ENCODE measurements at places on chromosomes 12 and 14. TPM values are rescaled to one million over a fixed set of nuclear protein-coding genes. Genes with fewer than 3 reads are reported as not detected.
A peak's percentile ranks its signal among the peaks of the same experiment; 100 is the strongest.

- DNase-seq = no peak
Observed at GRCh38 chr12:90305379-90305778, 596.7 kb upstream of the ATP2B1 start.

DNA sequence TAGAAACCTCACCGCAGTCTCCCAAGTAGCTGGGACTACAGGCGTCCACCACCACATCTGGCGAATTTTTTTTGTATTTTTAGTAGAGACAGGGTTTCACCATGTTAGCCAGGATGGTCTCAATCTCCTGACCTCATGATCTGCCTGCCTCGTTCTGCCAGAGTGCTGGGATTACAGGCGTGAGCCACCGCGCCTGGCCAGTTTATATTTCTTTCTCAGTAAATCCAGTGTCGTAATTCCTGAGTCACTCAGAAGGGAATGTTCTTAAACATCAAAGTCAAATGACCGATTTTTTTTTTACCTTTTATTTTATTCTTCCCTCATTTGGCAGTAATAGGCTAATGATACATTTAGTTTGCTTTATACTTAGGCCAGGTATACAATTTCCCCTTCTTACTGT is 80.5 kb downstream of the FBXO33 start:
- no peak for DNase-seq

DNA sequence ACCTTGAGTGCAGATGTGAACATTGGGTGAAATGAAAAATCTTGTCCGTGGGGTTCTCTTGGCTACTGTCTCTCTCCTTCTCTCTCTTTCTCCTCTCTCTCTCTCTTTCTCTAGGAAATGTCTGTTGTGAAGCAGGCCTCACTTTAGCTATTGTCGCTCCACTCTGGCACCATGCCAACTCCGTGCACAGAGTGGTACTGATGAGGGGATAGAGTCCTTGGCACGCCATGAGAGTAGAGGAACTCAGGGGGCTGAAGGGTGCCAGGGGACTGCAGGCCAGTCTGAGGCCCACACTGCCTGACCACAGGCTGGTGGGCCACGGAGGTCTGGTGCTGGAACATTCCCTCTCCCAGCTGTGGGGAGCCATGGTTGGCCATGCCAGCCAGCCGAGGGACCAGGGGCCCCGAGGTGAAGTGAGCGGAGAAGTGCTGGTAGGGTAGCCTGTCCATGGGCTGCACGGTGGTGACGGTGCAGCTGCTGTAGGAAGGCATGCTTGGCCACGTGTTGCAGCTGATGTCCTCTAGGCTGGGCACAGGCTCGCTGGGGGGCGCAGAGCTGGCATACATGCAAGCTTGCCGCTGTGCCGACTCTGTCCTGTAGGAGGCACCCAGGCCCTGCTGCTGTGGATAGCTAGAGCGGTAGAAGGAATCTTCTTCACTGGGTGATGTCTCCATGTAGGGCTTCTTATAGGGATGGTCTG is 50.4 kb downstream of the TBX5 start:
- peak; percentile 90 for DNase-seq

DNA sequence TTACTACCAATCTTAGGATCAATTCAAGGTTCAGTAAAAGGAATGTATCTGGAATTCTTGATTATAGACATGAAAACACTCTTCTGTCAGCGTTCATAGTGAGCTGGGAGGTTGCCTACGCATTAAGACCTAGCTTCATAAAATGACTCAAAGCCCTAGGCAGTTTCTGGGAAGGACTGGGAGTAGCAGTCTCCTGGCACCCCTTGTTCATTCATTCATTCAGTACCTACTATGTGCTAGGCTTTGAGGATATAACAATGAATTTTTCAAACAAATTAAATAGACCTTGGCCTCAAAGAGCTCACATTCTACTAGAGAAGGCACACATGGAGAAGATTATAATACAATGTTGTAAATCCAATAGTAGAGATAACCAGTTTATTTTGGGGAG is 46.1 kb downstream of the MDM2 start:
- no peak for DNase-seq

DNA sequence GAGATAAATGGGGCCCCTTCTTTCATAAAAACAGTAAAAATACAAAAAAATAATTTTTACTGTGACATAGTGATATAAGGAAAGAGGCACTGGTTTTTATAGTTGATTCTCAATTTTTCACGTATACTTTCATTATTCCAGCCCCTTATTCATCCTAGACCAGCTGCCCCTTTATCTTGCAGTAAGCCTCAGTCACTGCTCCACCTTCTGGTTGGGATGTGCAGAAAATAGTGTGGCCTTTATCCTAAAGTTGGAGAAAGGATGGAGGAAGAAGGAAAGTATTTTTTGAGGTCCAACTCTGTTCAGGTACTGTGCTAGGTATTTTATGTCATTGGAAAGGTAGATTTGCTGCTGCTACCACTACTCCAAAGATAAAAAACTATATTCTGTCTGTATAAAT is 172.7 kb downstream of the ANO6 start:
- DNase-seq = peak; percentile 74

- no peak for DNase-seq
Observed at GRCh38 chr14:53969326-53969725, 12.7 kb upstream of the BMP4 start.

DNA sequence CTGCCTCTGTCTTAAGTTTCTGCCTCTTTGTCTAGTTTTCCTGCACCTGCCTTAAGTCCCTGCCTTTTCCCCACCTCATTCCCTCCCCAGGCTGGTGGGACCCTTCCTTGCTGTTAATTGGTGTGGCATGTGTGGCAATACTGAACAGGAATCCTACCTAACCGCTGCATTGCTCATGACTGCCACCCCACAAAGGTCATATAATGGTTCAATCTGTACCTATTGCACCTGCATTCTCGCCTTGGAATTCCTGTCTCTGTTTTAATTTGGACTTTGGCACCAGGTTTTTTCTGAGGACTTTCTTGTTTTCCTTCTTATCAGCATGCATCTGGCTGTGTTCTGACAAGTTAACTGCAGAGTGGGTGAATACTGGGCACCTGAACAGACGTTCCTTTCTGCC is 966.2 kb upstream of the TMEM132C start:
- no peak for DNase-seq

- no peak for DNase-seq
Observed at GRCh38 chr12:26090836-26091510, 33.9 kb downstream of the BHLHE41 start.

DNA sequence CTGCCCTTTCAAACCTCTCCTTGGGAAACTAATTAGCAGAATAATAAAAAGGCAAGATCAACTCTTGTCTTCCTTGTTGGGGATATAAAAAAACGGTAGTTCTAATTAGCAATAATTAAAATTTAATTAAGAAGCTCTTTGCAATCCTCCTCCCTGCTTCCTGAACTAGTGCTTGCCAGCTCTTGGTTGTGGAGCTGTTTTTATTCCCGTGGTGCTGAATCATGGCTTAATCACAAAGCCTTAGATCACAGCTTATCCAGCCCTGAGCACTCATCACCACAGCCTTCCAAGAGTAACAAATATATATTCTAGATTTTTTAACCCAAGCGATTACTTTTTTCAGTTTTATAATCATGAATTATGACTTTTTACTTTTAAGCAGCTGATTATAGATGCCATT is 63.2 kb upstream of the INSM2 start:
- DNase-seq = peak; percentile 11

ARHGEF25 gene
- 16.3 TPM for total RNA-seq

EGLN3 gene
- total RNA-seq = 31.7 TPM

HHIPL1 gene
- total RNA-seq = 0.16 TPM

EFS gene
- total RNA-seq = not detected

TMEM233 gene
- not detected for total RNA-seq

STON2 gene
- 16.3 TPM for total RNA-seq

KLRF1 gene
- not detected for total RNA-seq
